ENCODE measurements at places on chromosomes 1 and 21. TPM values are rescaled to one million over a fixed set of nuclear protein-coding genes. Genes with fewer than 3 reads are reported as not detected.
A peak's percentile ranks its signal among the peaks of the same experiment; 100 is the strongest.

DNA sequence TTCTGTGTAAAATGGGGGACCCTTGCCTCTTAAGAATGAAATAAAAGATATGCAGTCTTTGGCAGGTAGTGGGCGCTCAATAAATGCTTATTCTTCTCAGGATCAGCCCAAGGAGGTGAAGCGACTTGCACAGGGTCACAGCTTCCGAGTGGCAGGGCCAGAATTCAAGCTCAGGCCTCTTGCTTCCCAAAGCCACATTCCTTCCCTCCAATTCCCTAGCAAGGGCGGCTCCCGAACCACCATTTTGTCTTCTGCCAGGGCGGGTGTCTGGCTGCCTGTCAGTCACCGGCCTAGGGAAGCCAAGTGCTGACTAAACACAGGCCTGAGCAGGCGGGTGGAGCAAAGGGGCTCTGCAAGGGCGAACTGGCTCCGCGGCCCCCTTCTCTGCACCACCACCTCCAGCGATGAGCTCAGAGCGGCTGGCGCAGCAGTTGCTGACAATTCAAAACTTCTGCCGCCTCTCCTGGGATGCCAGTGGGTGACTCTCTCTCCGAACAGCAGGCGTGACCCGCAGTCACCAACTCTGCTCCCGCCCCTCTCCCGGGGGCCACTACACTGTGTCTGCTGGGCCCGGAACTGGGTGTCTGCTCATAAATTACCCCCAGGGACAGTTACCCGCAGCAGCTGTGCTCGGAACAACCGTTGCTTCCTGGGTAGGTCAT, 10.8 kb downstream of the GPR3 start:
- peak; percentile 75 for DNase-seq

- DNase-seq: peak; percentile 71
Measured at GRCh38 chr21:43703035-43703880, 15.7 kb upstream of the PDXK start.

- DNase-seq: no peak
Measured at GRCh38 chr1:183735069-183735860, 69.7 kb upstream of the RGL1 start.

GRCh38 chr1:151476083-151476482, 16.8 kb upstream of the POGZ start:
- DNase-seq: no peak

DNA sequence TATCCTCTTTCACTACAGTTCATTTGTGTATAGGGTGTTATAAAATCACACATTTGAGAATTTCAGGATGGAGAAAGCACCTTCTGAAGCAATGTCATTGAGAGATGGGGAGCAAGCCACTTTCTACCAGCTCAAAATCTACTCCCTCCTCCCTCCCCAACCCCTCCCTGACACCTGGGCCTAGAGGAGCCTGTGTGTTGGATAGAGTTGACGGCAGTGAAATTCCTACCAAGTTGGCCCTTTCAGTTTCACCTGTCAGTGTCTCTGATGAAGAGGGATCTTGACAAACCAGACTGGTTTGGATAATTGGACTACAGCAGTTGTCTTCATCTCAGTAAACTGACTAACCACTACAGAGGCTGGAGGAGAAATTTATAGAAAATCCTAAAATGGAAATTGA, 125.0 kb upstream of the HOOK1 start:
- DNase-seq: no peak

- DNase-seq: no peak
Measured at GRCh38 chr1:31574749-31575368, 1.5 kb upstream of the TINAGL1 start.

GRCh38 chr1:182962554-182963115, 9.7 kb upstream of the SHCBP1L start:
- DNase-seq: peak; percentile 81

DNA sequence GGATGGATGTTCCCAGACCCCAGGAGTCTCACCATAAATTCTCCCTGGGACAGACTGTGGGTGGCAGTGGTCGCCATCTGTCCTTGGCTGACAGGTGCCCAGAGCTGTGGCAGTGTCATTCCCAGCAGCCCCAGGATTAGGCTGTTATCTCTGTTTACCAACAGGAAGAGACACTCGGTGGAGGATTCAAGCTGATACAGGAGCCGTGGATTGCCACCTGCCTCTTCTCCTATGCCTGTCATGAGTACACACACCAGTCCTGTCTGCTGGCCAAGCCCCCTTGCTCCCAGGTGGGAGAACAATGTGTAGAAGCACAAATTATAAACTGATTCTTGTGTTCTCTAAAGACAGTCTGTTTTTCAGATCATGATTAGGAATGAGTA, 152.6 kb downstream of the ETS2 start:
- DNase-seq: no peak

DNA sequence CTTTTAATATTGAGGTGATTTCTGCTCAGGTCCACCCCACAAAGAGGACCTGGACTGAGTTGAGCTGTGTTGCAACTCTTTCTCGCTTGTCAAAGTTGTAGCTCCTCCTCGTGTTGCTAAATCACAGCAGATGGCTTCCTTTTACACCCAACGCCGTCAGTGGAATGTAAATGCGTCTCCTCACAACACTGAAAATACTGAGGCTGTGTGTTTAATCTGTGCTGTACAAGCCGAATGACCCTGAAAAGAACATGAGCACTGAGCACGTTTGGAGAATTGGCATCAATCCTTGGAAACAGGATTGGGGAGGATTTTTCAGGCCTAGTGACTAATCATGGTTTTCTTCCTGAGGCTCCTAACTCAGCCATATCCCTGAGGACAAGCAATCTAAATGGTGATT, 196.0 kb downstream of the CRB1 start:
- DNase-seq: no peak

GRCh38 chr1:6098303-6099215, 52.9 kb downstream of the KCNAB2 start:
- DNase-seq: peak; percentile 44

DNA sequence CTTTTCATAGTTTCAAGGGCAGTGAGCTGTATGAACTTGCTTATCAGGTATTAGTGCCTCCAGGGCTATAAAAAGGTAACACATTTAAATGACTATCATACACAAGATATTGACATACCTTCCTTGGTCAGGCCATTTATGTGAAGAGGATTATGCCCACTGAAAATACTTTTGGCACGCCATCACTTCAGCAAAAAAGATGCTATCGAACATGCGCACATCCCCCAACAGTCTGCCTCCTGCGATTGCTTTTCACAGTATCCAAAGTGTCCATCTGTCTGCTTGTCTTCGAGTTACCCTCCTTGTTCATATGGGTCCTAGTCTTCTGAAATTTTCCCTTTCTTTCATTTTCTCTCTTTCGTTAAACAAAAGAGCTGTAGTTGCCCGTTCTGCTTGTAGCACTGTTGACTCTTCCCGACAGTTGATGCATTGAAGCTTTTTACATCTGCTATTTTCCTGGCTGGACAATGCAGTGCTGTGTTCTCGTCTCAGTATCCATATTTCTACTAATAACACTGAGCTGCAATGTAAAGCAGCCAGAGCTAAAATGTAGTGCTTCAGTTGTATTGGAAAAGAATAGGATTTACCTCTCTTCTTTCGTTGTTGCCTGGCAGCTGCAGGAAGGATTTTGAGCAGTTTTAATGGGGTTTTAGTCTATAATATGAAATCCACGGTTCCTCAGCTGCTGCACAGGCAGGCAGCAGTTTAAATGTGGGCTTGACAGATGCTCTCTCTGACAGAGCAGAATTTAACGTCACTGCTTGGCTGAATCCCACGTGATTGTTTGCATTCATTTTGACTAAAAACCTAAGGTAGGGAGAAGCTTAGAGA, at the start of gene B3GALT2:
Gene B3GALT2, minus strand, starts transcription at position 713 of the 831 bp plus-strand sequence. CDS start 5,051 bp downstream, outside the sequence.
- DNase-seq: no peak

DNA sequence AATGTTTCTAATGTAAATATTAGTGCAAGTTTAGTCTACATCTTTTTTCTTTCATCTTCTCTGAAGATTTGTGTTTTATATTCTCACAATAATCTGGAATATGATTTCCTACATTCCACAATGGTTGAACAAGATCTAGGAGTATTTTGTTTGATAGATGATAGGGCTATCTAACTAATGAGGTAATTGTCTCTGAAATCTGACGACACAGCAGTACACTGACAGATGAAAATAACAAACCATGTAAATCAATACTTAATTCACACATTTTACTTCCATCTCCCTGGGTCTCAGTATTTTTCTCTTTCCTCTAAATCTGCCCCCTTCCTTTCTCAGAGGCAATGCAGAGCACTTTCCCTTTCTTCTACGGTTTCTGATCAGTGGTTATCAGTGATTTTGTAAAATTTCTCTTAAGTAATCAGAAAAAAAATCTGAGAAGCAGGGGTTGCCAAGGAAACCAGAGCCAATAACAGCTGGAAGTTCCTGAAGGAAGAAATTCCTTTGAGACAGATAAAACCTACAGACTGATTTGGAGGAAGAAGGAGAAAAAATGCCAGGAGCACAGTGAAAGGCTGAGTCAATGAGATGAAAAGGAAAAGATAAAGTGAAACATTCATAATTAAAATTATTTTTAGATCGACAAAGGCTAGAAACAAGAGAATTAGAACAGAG, 7.3 kb upstream of the ANKRD13C start:
- no peak for DNase-seq

- DNase-seq: no peak
Measured at GRCh38 chr1:19009882-19010321, 53.4 kb upstream of the IFFO2 start.

- no peak for DNase-seq
Measured at GRCh38 chr1:229385853-229386456, 43.1 kb upstream of the CCSAP start.

DNA sequence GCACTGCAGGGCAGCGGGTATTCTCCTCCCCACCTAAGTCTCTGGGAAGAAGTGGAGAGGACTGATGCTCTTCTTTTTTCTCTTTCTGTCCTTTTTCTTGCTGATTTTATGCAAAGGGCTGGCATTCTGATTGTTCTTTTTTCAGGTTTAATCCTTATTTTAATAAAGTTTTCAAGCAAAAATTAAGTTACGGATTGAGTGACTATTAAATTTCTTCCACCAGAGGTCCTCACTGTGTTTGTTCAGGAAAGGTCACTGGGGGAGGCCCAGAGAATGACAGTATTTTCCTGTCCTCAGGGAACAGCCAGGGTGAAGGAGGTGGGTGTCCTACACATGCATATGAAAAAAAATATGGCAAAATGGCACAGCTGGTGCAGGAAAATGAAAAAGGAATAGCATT, 4.4 kb upstream of the ELF3 start:
- DNase-seq: no peak

Gene FLG2
- total RNA-seq: not detected

Gene LAX1
- not detected for total RNA-seq

Gene GJA8
- total RNA-seq: not detected

Gene DNAJC28
- 6.5 TPM for total RNA-seq

Gene CDC14A
- 2.4 TPM for total RNA-seq

Gene TFF2
- total RNA-seq: not detected
